Motor neuron (in vitro differentiated cells): ENCODE measurements at places on chromosomes 3 and 15.

DNA sequence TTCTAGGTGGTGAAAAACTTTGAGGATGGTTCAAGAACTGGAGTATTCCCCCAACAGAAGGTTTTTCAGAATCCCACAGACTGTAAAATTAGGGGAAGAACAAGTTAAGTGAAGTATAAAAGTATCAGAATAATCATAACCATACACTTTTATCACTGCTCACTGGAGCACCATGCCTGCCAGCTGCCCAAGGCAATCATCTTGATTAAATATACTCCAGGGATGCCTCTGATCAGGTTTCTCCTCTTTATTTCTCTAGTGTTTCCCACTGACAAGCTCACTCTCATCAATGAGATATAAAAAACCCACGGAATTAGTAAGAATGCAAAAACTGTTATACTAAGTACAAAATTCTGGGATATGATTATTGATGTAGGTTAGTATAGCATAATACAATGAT, 108.0 kb downstream of the STAG1 start:
- no peak for ATAC-seq

DNA sequence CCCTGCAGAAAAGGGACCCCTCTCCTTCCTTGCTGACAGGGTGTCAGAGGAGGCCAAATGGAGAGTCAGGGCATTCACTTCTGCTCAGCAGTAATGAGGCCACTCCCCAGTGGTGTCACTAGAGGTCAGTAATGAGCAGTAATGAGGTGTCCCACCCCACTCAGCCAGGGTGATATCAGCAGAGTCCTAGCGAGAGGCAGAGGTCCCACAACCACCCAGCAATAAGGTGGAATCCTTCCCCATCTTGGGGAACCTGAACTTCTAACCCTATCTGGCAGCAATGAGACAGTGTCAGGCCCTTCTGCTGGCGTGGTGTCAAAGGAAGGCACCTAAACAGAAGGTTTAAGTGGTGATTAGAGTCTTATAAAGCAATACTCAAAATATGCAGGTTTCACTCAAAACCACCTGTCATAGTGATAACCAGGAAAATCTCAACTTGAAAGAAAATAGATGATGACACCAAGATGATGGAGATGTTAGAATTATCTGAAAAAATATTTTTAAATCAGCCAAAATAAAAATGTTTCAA, 12.9 kb downstream of the OCA2 start:
- peak; percentile 99 for ATAC-seq

DNA sequence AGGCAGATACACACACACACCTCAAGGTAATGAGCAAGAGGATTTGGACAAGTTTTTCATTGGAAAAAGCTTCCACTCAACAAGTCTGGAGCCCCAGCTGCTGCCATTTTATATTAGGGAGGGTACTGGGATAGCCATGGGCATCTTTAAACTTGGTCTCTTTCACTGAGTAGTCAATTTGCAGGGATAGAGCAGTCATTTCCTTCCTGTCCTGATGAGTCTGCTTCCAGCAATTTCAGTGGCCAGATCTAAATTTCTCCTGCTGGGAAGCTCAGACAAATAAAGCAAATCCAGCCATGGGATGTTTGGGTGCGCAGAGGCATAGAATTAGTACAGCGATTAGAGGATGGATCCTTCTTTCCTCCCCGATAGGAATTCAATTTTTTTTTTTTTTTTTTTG, 874 bp upstream of the ERC2 start:
- ATAC-seq = no peak

- peak; percentile 39 for ATAC-seq
Measured at GRCh38 chr3:15180042-15180611, 25.9 kb upstream of the CAPN7 start.

DNA sequence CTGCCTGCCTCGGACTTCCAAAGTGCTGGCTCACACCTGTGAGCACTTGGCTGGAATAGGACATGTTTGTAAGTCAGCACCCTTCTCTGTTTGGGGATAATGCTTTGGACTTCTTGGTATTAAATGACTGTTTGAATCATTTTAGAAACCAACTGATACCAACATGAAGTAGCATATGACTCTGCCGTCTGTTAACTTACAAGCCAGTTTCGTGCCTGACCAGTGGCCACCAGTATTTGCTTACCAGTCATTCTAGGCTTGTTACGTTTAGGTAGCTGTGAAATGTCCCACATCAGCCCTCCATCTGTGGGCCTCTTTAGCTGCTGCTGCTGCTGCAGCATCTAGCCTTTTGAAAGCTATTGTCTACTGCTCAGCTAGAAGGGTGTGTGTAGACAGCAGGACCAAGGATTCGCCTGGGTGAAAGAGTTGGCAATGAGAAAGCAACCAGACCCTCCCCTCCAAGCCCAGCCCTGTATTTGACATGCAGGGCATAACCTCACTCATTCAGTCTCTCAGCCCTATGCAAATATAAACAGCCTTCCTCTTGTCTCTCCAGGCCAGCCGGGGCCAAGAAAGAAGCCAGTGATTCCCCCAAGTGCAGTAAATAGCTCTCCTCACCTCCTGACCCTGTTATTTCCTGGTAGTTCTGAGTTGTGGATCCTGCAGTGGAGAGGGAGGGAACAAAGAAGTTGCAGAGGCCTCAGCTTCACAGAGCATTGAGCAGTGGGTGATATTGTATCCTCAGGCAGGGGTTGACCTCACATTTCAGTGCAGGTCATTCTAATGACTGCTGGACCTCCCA, 51.0 kb downstream of the NKIRAS1 start:
- ATAC-seq = peak; percentile 92

DNA sequence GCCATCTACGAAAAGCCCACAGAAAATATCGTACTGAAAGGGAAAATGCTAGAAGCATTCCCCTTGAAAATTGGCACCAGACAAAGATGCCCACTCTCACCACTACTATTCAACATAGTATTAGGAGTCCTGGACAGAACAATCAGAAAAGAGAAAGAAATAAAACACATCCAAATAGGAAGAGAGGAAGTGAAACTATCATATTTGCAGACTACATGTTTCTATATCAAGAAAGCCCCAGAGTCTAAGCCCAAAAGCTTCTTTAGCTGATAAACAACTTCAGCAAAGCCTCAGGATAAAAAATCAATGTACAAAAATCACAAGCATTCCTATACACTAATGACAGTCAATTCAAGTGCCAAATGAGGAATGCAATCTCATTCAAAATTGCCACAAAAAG, 15.6 kb downstream of the OR5K3 start:
- no peak for ATAC-seq
